HFFc6 (cell line): ENCODE measurements at places on chromosomes 16 and 17. TPM values are rescaled to one million over a fixed set of nuclear protein-coding genes. Genes with fewer than 3 reads are reported as not detected.

- no peaks in the 10 kb centered on the region for H3K36me3 ChIP-seq
- no peak for DNase-seq
- no peaks in the 10 kb centered on the region; the same call in 1 of the 2 replicates for H3K27me3 ChIP-seq
- peaks cover 28% of the 10 kb centered on the region for H3K4me1 ChIP-seq
- peak overlapping the region; percentile 87 for H3K4me3 ChIP-seq
Observed at GRCh38 chr16:4613636-4614570, 785 bp downstream of the UBALD1 start.

- no peaks in the 10 kb centered on the region; the same call in 1 of the 2 replicates for H3K36me3 ChIP-seq
- no peak overlapping the region for H3K27ac ChIP-seq
- no peaks in the 10 kb centered on the region for H3K4me1 ChIP-seq
- no peak for DNase-seq
Observed at GRCh38 chr16:50419116-50419515, 50.3 kb upstream of the BRD7 start.

- no peak overlapping the region for H3K27ac ChIP-seq
- H3K4me3 ChIP-seq = no peak overlapping the region
- no peaks in the 10 kb centered on the region for H3K27me3 ChIP-seq
- DNase-seq = no peak
- no peaks in the 10 kb centered on the region for H3K4me1 ChIP-seq
Observed at GRCh38 chr16:78504401-78504851, 405.0 kb downstream of the WWOX start.

DNA sequence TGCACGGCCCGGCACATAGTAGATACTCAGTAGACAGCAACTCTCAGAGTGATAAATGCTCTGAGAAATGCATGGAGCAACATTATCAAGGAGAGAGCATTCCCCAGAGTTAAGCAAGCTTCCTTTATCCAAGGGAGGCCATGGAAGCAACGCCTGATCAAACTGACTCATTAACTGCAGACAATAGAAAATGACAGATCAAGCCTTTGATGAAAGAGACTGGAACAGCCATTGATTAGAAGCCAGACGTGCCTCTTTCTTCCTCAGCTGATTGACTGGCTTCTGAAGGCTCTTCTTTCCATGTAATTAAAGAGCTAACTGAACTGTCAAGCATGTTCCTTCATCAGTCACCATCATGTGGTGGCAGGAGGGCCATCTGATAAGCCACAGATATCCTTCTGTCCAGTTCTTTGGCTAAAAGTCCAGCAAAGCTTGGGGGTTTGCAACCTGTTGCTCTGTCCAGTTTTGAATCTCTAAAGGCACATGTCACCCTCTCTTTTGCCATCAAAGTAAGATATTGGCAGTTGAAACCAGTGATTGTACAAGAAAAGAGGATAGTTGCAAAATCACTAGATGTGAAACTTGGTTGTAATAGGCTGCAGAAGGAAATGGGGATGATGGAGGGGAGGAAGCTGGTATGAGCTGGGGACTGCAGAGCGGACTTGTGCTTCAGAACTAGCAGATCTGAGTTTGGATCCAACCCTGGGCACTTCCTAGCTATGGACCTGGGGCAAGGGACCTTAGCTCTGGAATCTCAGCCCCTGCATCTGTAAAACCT is 188.0 kb downstream of the HAPSTR1 start:
- peaks cover 7% of the 10 kb centered on the region for H3K27me3 ChIP-seq
- no peaks in the 10 kb centered on the region for H3K36me3 ChIP-seq
- no peaks in the 10 kb centered on the region for H3K4me1 ChIP-seq
- H3K27ac ChIP-seq = no peak overlapping the region
- H3K4me3 ChIP-seq = no peak overlapping the region

DNA sequence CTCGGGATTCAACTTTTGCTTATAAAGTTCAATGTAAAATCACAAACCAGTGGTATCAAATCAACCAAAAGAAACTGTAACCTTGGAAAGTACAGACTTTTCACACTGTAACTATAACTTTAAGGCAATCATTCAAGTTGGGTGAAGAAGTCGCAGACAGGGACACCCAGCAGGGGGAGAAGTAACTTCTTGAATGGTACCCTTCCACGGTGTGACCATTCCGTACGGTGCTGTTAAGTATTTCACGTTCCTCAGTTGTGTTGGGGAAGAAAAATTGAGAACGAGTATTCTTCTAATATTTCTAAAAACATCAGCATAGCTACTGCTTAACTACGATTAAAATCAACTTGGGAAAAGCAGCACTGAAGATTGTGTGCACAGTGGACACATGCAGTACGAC is 55.8 kb downstream of the MYH10 start:
- no peaks in the 10 kb centered on the region for H3K27me3 ChIP-seq
- H3K27ac ChIP-seq = no peak overlapping the region
- H3K4me1 ChIP-seq = no peaks in the 10 kb centered on the region
- H3K36me3 ChIP-seq = peaks cover 8% of the 10 kb centered on the region; the same call in 1 of the 2 replicates
- no peak for DNase-seq

The ZPBP2 gene
- total RNA-seq = not detected in 3 replicates

- H3K36me3 ChIP-seq = no peaks in the 10 kb centered on the region
- H3K27ac ChIP-seq = no peak overlapping the region
- DNase-seq = no peak
- H3K4me1 ChIP-seq = no peaks in the 10 kb centered on the region
Observed at GRCh38 chr16:82522026-82522425, 104.7 kb upstream of the CDH13 start.

- no peak overlapping the region for H3K27ac ChIP-seq
- DNase-seq = no peak
- no peak overlapping the region for H3K4me3 ChIP-seq
- H3K4me1 ChIP-seq = peaks cover 41% of the 10 kb centered on the region
Observed at GRCh38 chr17:69858460-69858859, 216.6 kb upstream of the KCNJ16 start.

DNA sequence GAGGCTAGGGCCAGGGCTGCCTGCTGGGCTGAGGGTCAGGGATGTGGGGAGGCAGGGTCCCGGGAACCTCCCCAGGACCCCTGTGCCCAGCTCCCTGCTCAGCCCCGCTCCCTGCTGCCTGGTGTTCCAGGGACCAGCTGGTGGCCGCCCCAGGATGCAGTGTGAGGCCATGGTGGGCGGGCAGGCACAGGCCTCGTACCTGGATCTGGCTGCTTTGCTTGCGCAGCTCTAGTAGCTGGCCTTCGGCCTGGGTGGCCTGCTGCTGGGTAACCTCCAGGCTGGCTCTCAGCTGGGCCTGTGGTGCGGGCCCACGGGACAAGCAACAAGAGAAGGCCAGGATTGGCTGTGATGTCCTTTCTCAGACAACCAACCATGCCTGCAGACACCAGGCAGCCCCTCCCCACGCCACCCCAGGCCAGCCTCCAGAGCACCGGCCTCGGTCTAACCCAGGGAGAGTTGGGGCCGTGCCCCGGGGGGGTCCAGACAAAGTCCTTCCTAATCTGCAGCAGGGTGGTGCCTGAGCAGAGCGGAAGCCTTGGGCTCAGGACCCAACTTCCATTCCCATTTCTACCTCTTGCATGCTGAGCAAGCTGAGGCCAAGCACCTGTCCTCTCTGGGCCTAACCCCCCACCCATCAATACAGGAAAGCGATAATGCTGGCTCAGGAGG is 4.1 kb downstream of the TRIM65 start:
- H3K27ac ChIP-seq = no peak overlapping the region
- no peaks in the 10 kb centered on the region for H3K36me3 ChIP-seq
- no peak for DNase-seq
- no peak overlapping the region for H3K4me3 ChIP-seq

DNA sequence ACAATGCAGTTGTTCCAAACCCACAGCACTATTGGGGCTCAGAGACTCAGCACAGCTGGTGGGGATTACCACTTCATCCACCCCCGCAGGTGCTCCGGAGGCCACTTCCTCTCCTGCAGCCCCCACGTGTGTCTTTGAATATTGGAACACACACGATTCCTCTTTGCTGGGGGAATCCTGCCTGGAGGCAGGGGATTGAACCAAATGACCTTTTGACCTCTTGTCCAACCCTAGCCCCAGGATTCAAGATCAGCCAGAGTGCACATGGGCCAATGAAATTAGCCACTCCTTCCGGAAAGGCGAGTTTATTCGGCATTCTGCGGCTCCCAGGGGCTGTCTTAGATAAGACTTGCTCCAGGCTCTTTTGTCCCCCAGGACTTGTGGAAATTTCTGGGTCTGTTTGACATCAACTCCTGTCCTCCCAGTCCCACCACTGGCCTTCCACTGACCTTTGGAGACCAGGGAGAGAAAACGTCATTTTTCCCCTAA is 350.2 kb downstream of the FOXL1 start:
- H3K27me3 ChIP-seq = peaks cover 14% of the 10 kb centered on the region
- peak overlapping the region; percentile 17; the same call in 1 of the 2 replicates for H3K4me3 ChIP-seq
- peak overlapping the region; percentile 55; the same call in 1 of the 2 replicates for H3K27ac ChIP-seq
- DNase-seq = no peak
- peaks cover 34% of the 10 kb centered on the region for H3K4me1 ChIP-seq
- H3K36me3 ChIP-seq = no peaks in the 10 kb centered on the region

DNA sequence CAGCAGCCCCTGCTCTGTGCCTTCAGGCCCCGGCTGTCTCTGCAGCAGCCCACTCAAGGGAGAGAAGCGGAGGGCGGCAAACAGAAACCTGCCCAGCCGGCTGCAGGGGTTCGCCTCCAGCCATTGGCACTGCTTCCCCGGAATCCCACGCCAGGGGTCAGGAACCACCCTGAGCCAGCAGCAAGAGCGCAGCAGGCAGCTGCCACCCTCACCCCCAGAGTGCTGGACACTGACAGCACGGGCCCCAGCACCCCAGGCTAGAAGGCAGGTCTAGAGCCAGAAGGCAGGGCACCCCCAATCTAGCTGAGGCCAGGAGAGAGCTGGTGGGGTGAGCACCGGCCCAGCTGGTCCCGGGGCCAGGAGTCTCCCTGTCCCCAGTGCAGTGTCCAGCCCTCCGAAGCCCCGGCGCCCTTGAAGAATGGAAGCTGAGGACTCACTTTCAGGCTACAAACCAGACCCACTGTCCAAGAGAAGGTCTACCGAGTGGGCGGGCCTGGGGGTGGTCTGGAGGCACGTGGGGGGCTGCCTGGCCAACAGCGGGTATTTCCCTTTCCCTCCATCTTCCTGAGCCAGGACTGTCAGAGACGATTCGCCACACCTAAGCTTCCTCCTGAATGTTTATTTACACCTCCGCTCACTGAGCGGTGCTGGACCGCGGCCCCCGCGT is 8.4 kb downstream of the UBALD2 start:
- no peak for DNase-seq
- H3K27ac ChIP-seq = peak overlapping the region; percentile 26; the same call in 1 of the 2 replicates
- H3K27me3 ChIP-seq = peaks cover 8% of the 10 kb centered on the region
- H3K4me1 ChIP-seq = peaks cover 29% of the 10 kb centered on the region

DNA sequence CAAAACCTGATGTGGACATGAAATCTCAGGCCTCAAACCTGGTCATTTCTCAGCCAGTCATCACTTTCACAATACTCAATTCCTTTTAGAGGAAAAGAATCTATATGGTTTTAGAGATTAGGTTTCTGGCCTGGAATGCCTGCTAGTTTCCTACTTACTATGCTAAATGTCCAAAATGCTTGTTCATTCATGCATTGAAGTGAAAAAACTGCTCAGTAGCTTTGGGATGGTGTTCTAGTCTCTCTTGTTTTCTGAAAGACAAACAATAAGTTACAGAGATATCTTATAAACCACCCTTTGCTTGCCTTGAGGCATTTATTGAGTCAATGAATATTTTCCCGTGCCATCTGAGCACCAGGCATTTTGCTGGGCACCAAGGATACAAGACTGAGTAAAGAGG is 1146.5 kb upstream of the GOT2 start:
- DNase-seq = no peak
- no peaks in the 10 kb centered on the region for H3K36me3 ChIP-seq
- H3K27me3 ChIP-seq = peaks cover 2% of the 10 kb centered on the region
- H3K4me1 ChIP-seq = peaks cover 24% of the 10 kb centered on the region
- H3K4me3 ChIP-seq = no peak overlapping the region
- no peak overlapping the region for H3K27ac ChIP-seq

DNA sequence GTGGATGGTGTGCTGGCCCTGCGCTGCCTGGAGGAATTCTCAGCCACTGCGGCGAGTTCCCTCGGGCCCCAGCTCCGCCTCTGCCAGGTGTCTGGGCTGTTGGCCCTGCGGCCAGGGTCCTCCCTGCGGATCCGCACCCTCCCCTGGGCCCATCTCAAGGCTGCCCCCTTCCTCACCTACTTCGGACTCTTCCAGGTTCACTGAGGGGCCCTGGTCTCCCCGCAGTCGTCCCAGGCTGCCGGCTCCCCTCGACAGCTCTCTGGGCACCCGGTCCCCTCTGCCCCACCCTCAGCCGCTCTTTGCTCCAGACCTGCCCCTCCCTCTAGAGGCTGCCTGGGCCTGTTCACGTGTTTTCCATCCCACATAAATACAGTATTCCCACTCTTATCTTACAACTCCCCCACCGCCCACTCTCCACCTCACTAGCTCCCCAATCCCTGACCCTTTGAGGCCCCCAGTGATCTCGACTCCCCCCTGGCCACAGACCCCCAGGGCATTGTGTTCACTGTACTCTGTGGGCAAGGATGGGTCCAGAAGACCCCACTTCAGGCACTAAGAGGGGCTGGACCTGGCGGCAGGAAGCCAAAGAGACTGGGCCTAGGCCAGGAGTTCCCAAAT is 1.3 kb upstream of the TNFSF13 start:
- H3K4me3 ChIP-seq = no peak overlapping the region
- peaks cover 8% of the 10 kb centered on the region for H3K27me3 ChIP-seq
- H3K27ac ChIP-seq = no peak overlapping the region; the same call in 1 of the 2 replicates
- H3K4me1 ChIP-seq = peaks cover 29% of the 10 kb centered on the region
- peaks cover under 1% of the 10 kb centered on the region; the same call in 1 of the 2 replicates for H3K36me3 ChIP-seq

GRCh38 chr16:85253084-85253941 is 141.0 kb upstream of the CIBAR2 start:
- peaks cover 3% of the 10 kb centered on the region for H3K27me3 ChIP-seq
- no peak for DNase-seq
- no peak overlapping the region for H3K4me3 ChIP-seq
- no peak overlapping the region for H3K27ac ChIP-seq
- H3K36me3 ChIP-seq = no peaks in the 10 kb centered on the region

- H3K4me1 ChIP-seq = no peaks in the 10 kb centered on the region
- no peak for DNase-seq
- no peaks in the 10 kb centered on the region for H3K36me3 ChIP-seq
- no peak overlapping the region for H3K27ac ChIP-seq
- no peak overlapping the region for H3K4me3 ChIP-seq
- peaks cover 64% of the 10 kb centered on the region for H3K27me3 ChIP-seq
Observed at GRCh38 chr17:38619937-38620550, 14.3 kb upstream of the SRCIN1 start.

The UBB gene
- total RNA-seq = 1,635 to 1,700 TPM (median 1,700 TPM) in 3 replicates

- H3K27me3 ChIP-seq = peaks cover 3% of the 10 kb centered on the region; the same call in 1 of the 2 replicates
- H3K36me3 ChIP-seq = no peaks in the 10 kb centered on the region
- peaks cover 66% of the 10 kb centered on the region for H3K4me1 ChIP-seq
- H3K4me3 ChIP-seq = peak overlapping the region; percentile 9; the same call in 1 of the 2 replicates
- peak overlapping the region; percentile 97; the same call in 1 of the 2 replicates for H3K27ac ChIP-seq
Observed at GRCh38 chr16:86611525-86611855, 33.1 kb downstream of the FOXL1 start.

The TSPOAP1 gene
- total RNA-seq = 0.39 to 1.0 TPM (median 0.87 TPM) in 3 replicates

GRCh38 chr16:4184038-4184702 is 57.7 kb downstream of the SRL start:
- DNase-seq = no peak
- peak overlapping the region; percentile 82 for H3K4me3 ChIP-seq
- H3K27me3 ChIP-seq = peaks cover 11% of the 10 kb centered on the region
- peaks cover 7% of the 10 kb centered on the region for H3K4me1 ChIP-seq

DNA sequence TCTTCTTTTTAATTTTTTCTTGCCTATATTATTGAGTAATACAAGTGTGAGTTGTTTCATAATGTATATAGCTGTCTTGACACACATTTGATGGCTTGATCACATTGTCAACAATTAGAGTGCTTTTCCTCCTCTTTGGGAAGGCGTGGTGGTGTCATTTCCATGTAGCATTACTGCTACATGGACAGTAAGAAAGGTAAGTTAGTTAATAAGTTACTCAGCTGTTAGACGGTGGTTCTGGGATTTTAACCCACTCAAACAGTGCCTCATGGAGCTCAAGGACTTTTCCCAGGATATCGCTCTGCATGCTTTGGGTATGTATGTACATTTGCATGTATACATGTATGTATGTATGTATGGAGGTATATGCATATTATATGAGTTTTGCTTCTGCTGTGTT is 94.6 kb downstream of the HAPSTR1 start:
- H3K4me1 ChIP-seq = no peaks in the 10 kb centered on the region
- no peak for DNase-seq
- H3K27ac ChIP-seq = no peak overlapping the region
- no peak overlapping the region for H3K4me3 ChIP-seq
- H3K27me3 ChIP-seq = peaks cover 2% of the 10 kb centered on the region
